ENCODE measurements at places on chromosomes 5 and 9.

DNA sequence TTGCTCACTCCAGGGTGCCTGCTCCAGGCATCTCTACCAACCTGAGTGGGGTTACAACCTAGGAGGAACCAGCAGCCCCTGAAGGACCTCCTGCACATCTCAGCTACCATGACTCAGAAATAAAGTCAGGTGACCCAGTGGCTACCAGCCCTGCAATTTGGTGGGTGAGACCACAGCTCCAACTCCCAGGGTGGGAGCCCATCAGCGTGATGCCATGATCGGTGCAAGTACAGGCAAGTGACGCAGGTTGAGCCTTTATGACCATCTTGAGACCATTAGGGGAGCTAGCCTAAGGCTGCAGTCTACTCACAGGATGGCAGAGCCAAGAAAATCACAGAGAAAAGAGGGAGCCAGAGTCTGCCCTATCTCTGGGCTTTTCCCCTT lies 8.6 kb downstream of the SEPTIN8 start:
- DNase-seq: no peak

DNA sequence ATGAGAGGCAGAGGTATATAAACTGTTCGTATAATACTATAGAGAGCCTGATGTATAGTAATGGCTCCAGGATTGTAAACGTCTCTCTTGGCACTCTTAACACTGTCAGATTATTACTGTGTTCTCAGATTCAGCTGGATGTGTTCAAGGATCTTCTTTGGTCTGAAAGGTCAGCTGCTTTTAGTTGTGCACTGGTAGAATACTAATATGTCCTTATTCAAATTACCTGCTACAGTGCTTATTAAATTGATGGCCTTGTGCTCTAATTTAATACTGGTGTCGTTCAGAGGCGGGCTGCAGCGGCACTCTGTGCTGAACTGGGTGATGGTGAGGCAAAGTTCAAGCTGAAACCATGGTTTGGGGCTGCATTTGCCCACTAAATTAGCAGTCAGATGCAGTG lies 216.7 kb upstream of the ARRDC3 start:
- no peak for DNase-seq

DNA sequence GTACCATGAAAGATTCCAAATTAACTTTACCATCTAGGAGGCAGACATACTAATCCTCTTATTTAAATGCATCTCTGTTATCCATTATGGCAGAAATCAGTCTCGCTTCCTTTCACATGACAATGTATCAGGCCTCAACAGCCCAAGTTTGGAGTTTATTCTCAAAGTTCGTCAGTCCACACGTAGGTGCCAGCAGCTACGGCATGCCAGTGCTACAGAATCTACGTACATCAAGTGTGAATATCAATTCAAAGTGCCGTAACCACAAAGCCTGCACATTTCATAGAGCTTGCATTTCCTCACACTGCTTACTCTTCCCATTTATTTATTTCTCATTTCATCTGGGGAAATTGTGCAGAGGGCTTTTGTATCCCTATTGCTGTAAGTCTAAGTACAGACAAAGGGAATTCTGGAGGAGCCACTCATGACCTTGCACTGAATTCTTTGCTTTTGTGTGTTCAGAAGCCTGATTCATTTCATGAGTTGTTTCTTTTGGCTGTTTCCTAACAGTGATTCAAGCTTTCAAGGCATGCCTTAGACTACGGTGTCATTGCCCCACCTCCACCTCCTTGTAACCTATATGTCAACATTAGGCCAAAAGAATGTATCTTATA lies 10.0 kb downstream of the ENC1 start:
- no peak for DNase-seq

GRCh38 chr9:83266666-83267496 lies 203.9 kb upstream of the RASEF start:
- no peak for DNase-seq

GRCh38 chr5:177468685-177469628 lies 4.5 kb downstream of the DBN1 start:
- DNase-seq: no peak

GRCh38 chr5:102764381-102765004 lies 9.4 kb downstream of the PAM start:
- DNase-seq: no peak

GRCh38 chr9:5099466-5099865 lies 86.0 kb downstream of the INSL6 start:
- no peak for DNase-seq

DNA sequence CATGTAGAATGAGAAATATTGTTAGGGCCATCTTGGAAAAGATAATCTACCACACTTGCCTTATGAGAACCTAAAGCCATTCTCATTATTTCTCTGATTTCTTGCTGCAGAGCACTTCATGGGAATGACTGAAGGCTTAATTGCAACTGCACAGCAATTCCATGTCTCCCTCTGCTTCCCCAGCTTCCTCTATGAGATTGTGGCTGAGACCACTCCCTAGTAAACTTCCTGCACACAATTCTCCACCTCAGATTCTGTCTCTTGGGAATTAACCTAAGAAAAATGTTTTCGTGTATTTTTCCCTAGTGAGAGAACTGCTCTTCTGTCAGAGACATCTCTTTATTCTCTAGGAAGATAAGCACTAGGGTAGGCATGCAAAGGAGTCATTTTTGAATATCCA lies 55.6 kb upstream of the CAMK4 start:
- no peak for DNase-seq

DNA sequence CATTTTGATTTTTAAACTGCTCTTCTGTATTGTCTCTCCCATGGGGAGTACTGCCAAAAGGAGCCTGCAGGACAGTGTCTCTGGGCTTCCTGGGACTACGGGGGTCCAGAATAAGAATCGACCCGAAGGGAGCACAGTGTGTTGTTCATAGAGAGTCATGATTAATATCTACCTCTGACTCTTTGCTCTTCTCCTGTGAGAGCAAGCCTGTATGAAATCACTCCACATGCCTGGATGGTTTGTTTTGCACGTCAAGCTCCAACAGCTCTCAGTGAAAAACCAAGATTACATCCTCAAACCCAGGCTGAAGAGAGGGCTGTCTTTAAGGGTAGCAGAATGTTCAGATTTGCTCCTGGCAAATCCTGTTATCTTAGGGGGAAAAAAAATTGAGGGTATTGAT lies 1860.0 kb upstream of the WWC1 start:
- DNase-seq: no peak

- no peak for DNase-seq
These were observed at the start of gene TPM2 for GRCh38 chr9:35689542-35690293. TPM2 (minus strand) TSS chr9:35689925; CDS start chr9:35689817, 108 bp downstream.

GRCh38 chr9:128505414-128505765 lies 871 bp downstream of the GLE1 start:
- DNase-seq: no peak

DNA sequence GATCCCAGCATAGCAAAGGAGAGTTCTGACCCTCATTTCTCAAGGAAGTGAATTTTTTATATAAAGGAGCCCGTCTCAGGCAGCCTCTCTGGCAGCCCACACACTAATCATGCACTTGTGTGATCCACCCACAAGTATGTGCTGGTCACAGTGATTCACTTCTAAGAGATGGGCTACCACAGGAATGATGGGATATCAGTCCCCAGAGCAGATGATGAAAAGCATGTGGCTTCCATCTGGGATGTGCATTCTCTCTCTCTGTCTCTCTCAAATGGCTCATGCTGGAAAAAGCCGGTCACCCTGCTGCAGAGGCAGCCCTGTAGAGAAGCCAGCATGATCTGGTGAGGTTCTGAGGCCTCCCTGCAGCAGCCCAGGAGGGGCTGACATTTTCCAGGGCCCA lies 74.2 kb upstream of the ADCY2 start:
- DNase-seq: no peak

- DNase-seq: no peak
These were observed 211.9 kb upstream of the TRPM3 start for GRCh38 chr9:71333321-71333720.

DNA sequence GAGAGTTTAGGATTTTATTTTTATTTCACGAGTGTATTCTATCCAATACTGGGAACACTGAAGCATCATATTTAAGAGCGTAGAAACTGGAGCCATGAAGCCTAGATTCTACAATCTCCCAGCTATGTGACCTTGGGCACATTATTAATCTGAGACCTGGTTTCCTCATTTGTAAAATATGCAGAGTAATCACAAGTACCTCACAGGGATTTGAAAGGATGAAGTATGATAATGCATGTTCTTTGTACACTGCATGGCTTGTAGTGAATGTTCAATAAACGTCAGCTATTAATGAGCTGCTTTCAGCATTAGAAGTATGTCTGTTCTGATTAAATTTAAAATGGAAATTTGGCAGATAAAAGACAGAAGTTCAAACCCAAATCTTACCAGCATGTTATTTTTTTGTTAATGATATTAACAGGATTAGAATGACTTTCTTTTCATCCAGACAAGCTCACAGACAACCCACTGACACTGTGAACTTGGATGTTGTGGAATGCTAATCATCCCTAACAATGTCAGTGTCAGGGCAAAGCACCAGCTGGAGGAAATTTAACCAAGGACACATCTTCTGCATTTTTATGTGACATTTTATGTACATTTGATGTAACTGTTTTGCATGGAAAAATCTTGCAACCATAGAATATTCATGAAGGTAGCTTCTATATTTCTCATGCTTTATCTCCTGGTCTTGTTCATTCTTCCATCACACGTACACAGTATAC lies 27.1 kb upstream of the CTXN3 start:
- no peak for DNase-seq
